ENCODE measurements at places on chromosomes 5 and 9. TPM values are rescaled to one million over a fixed set of nuclear protein-coding genes. Genes with fewer than 3 reads are reported as not detected.

NTRK2 gene
- total RNA-seq: 3.0 TPM

PCA3 gene
- total RNA-seq: not detected

ANKRD34B gene
- total RNA-seq: not detected

MAMDC2 gene
- total RNA-seq: 46.3 TPM

PDE8B gene
- 10.1 TPM for total RNA-seq

GM2A gene
- total RNA-seq: 60.7 TPM

GPR21 gene
- 7.8 TPM for total RNA-seq

All from ureter (tissue), 1 donor.